Central memory CD8-positive, alpha-beta T cell (primary cell): ENCODE measurements at places on chromosomes 5 and 9.

DNA sequence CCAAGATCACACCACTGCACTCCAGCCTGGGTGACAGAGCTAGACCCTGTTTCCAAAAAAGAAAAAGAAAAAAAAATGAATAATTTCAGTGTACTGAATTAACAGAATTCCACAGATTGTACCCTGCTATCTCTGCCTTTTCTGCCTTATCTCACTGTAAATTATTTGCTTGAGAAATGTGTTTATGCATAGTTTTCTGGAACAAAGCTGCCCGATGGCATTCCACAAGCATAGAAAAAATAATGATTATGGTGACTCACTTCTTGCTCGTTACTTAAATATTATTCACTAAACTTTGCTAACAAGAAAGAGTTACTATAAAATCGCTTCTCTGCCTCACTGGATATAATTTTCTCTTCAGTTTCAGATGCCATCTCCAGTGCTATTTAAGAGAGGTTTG lies 88.7 kb upstream of the FAM169A start:
- H3K27me3 ChIP-seq, result no peaks in the 10 kb centered on the region
- H3K4me3 ChIP-seq, result no peak overlapping the region
- no peak for DNase-seq

GRCh38 chr5:10455277-10455670 lies 13.6 kb downstream of the ROPN1L start:
- H3K27ac ChIP-seq, result no peak overlapping the region
- no peaks in the 10 kb centered on the region for H3K27me3 ChIP-seq
- H3K4me3 ChIP-seq, result no peak overlapping the region
- DNase-seq, result no peak

DNA sequence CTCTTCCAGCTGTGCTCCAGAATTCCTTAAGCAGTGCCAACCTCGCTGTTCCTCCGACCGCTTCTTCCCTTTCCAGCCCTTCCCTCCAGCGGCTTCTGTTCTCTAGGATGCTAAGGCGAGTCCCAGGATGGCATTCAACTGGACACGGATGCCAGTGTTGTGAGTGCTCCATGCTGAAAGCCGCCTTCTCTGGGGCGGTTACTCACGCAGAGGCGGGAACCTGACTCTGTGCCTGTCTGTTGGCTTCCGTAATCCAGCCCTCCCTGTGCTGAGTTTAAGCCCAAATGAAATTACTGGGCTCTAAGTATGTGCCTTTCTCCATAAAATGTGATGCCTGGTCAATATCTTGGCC lies 20.2 kb downstream of the COL5A1 start:
- no peak overlapping the region for H3K27ac ChIP-seq
- DNase-seq, result no peak

DNA sequence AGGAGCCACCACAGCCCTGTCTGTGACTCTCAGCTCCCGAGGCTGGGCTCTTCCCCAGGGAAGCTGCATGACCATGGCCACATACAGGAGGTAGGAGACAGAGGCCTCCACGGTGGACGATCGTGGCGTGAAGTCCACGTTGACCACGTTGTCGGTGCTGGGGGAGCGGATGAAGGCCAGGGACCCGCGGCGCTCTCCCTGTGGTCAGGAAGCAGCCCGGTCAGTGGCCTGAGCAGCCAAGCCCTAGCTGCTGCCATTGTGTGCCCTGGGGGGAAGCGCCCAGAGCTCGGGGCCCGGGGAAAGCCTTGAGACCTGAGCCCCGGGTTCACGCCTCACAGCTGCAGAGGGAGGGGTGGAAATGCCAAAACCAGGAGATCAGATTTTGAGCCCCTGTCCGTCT lies 34.3 kb downstream of the EXOC3 start:
- H3K27me3 ChIP-seq, result peaks cover 51% of the 10 kb centered on the region
- DNase-seq, result no peak
- H3K36me3 ChIP-seq, result peaks cover 4% of the 10 kb centered on the region
- H3K4me3 ChIP-seq, result no peak overlapping the region

GRCh38 chr5:61329550-61330128 lies 2.4 kb upstream of the ZSWIM6 start:
- H3K4me1 ChIP-seq, result peaks cover 47% of the 10 kb centered on the region
- peak overlapping the region; percentile 97 for H3K4me3 ChIP-seq
- peak overlapping the region; percentile 98 for H3K27ac ChIP-seq
- no peak for DNase-seq

DNA sequence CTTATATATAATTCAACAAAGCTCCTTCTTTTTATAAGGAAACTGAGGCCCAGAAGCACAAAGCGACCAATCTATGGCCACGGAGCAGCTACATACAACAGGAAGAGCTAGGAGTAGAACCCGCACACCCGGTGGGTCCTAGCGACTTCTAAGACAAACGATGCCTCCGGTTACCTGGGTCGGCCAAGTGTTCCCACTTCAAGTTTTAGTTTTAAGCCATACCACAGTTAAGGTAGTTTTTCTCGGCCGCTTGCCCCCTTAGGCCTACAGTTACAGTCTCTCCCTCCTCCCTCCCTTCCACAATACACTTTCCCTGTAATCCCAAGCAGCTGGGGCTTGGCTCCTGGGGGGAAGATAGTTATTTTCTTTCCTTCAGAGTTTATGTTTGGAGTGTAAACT lies 533 bp downstream of the SREK1IP1 start:
- peak overlapping the region; percentile 98 for H3K27ac ChIP-seq
- H3K27me3 ChIP-seq, result no peaks in the 10 kb centered on the region
- H3K4me3 ChIP-seq, result peak overlapping the region; percentile 96
- peak; percentile 12 for DNase-seq

- no peak overlapping the region for H3K4me3 ChIP-seq
- H3K4me1 ChIP-seq, result no peaks in the 10 kb centered on the region
- H3K27me3 ChIP-seq, result no peaks in the 10 kb centered on the region
- no peak overlapping the region for H3K27ac ChIP-seq
- no peaks in the 10 kb centered on the region for H3K36me3 ChIP-seq
These were observed 300.4 kb downstream of the DTWD2 start for GRCh38 chr5:118687661-118688621.
